ENCODE measurements at places on chromosomes 12 and 14. TPM values are rescaled to one million over a fixed set of nuclear protein-coding genes. Genes with fewer than 3 reads are reported as not detected.

Gene JAG2
- 117 TPM for total RNA-seq

Gene CAPZA3
- not detected for total RNA-seq

- no peak overlapping the region for H3K27ac ChIP-seq
- no peaks in the 10 kb centered on the region for H3K27me3 ChIP-seq
- no peak overlapping the region for H3K4me3 ChIP-seq
- no peaks in the 10 kb centered on the region for H3K36me3 ChIP-seq
Measured at GRCh38 chr12:99505805-99506204, 141.7 kb upstream of the GARIN6 start.

- peaks cover 31% of the 10 kb centered on the region for H3K4me1 ChIP-seq
- no peak overlapping the region for H3K27ac ChIP-seq
- no peak overlapping the region for H3K4me3 ChIP-seq
- DNase-seq, result peak; percentile 76
- H3K36me3 ChIP-seq, result no peaks in the 10 kb centered on the region
- no peaks in the 10 kb centered on the region for H3K27me3 ChIP-seq
Measured at GRCh38 chr14:68346556-68347343, 446.1 kb downstream of the ZFP36L1 start.

GRCh38 chr12:12791756-12792369 lies 6.4 kb downstream of the APOLD1 start:
- DNase-seq, result no peak
- H3K4me1 ChIP-seq, result peaks cover 34% of the 10 kb centered on the region
- H3K36me3 ChIP-seq, result no peaks in the 10 kb centered on the region
- no peak overlapping the region for H3K27ac ChIP-seq
- H3K27me3 ChIP-seq, result no peaks in the 10 kb centered on the region
- no peak overlapping the region for H3K4me3 ChIP-seq

- no peak overlapping the region for H3K4me3 ChIP-seq
- no peak for DNase-seq
- no peaks in the 10 kb centered on the region for H3K27me3 ChIP-seq
- H3K4me1 ChIP-seq, result no peaks in the 10 kb centered on the region
- H3K27ac ChIP-seq, result no peak overlapping the region
Measured at GRCh38 chr14:27410981-27411380, 813.1 kb upstream of the NOVA1 start.

DNA sequence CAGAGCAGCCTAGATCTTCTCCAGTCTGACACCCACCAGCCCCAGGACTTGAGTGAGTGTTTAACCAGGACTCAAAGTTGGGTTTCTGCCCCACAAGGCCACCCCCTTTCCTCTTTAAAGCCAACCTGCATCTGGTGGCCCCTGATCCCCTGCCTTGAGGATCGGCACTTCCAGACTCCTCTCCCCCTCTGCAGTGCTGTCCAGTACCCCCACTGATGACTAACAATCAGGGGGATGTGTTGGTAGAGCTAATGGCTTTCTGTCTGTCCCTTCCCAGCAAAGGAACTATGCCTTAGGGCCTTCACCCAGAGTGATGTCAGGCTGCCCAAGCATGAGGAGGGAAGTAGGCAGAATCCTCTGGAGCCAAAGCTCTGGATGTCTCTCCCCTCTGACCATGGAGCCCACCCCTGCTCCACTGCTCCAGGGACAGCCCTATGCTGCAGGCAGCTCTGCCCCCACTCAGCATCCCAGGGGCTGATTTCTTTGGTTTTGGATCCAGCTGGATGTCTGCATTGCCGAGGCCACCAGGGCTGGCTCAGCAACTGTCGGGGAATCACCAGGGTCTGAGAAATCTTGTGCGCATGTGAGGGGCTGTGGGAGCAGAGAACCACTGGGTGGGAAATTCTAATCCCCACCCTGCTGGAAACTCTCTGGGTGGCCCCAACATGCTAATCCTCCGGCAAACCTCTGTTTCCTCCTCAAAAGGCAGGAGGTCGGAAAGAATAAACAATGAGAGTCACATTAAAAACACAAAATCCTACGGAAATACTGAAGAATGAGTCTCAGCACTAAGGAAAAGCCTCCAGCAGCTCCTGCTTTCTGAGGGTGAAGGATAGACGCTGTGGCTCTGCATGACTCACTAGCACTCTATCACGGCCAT lies 42.9 kb downstream of the DAD1 start:
- H3K27ac ChIP-seq, result peak overlapping the region; percentile 75
- no peak overlapping the region for H3K4me3 ChIP-seq
- H3K4me1 ChIP-seq, result peaks cover 39% of the 10 kb centered on the region
- no peak for DNase-seq
- no peaks in the 10 kb centered on the region for H3K36me3 ChIP-seq
- H3K27me3 ChIP-seq, result no peaks in the 10 kb centered on the region

- H3K4me1 ChIP-seq, result peaks cover 24% of the 10 kb centered on the region
- no peaks in the 10 kb centered on the region for H3K27me3 ChIP-seq
- peaks cover 11% of the 10 kb centered on the region for H3K36me3 ChIP-seq
Measured at GRCh38 chr14:64500088-64500487, 3.5 kb downstream of the ZBTB25 start.
